ENCODE measurements at places on chromosomes 16 and 17.
A peak's percentile ranks its signal among the peaks of the same experiment; 100 is the strongest.

- no peak for DNase-seq
Observed at GRCh38 chr17:44575403-44575802, 18.1 kb downstream of the FZD2 start.

GRCh38 chr17:45747911-45748310 lies 36.2 kb upstream of the CRHR1 start:
- no peak for DNase-seq

GRCh38 chr16:10681310-10682308 lies 13.1 kb downstream of the TEKT5 start:
- DNase-seq: no peak

DNA sequence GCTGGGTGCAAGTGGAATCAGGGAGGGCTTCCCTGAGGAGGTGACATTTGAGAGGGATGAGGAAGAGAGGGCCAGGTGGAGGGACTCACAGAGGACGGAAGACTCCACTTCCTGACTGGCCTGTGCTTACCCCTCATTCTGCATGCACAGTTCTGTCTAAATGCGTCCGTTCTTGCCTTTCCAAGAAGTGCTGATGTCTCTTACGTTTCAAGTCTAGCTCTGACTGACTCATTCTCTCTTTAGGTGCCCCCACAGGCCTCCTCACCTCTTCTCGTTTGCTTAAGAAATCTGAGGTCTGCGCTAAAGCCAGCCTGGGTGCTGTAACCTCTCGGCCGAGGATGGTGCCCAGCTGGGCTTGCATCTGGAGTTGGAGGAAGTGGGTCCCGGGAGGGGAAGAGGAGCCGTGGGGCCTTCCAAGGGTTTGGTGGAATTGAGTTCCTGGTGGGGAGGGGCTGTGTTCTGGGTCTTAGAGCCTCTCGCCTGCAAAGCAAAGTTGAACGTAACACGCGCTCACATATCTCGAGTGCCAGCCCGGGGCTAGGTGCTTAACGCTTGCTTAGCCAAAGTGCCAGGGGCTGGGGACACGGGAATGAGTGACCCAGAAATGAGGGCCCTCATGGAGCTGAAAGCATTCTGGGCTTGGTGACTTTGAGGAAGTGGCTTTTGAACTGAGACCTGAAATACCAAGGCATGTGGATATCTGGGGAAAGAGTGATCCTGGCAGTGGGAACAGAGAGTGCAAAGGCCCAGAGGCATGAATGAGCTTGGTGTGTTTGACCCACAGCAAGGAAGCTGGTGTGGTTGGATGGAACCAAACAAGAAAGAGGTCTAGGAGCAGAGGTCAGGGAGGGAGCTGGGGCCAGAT lies 4.8 kb downstream of the IL4R start:
- DNase-seq: peak; percentile 37

GRCh38 chr17:68349157-68349556 lies 57.9 kb downstream of the ARSG start:
- DNase-seq: no peak

- DNase-seq: peak; percentile 53
Observed at GRCh38 chr17:31008374-31009041, 37.7 kb downstream of the RNF135 start.
